ENCODE measurements at places on chromosomes 4 and X.

DNA sequence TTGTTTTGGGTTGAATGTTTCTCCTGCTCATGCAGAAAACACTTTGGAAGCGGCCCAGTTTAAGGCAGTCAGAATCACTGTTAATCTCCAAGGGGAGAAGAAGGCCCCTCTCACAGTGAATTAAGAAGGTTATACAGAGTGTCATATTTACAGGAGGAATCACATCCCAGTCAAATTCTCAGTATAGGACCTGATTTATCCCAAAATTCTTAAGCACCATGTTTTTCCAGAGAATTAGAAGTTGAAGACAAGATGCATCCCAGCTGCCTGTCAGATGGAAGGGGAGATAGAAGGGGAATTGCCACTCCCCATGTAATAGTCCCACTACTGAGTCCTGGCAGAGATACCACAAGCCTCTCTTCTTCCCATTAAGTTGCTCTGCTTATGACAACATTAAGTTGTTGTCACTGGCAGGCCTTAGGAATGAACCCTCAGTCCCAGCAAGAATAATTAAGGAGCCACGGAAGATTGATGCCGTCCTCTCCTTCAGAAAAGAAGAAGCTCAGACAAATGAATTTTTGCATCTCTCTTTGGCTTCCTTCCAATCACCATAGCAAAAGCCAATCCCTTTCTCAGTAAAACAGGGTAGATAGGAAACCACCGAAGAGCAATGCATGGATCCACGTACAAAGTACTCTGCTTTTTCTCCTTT, 138.4 kb downstream of the LDB2 start:
- DNase-seq, result no peak

DNA sequence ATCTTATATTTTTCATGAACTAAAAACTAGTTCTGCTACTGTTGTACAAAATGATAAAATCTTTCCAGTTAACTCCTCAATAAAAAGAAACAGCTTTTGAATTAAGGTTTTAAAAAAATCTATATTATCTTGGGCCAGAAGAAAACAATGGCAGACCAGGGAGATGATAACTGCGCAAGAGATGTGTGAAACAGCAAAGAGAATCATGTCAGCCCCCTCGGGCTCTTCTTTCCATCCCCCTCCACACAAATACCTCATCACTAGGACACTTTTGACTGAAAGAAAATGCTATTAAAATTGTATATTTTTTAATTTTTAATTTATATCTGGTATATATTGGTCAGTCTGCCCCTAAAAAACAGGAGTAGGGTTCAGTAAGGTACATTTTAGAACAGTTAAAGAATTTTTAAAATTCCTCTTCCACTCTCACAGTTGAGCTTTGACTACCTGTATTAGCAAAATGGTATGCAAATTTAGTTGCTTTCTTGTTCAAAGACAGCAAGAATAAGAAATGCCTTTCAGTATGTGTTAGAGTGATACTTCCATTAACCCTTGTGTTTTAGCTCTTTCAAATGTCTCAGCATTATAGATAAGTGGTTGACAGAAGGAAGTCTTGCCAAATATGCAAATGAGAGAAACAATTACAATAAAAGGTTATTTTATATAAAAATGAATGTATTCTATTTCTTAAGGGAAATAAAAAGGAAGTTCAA, 36.4 kb upstream of the LCORL start:
- no peak for DNase-seq

- DNase-seq, result no peak
Observed at GRCh38 chrX:17009856-17010625, 63.6 kb downstream of the REPS2 start.

DNA sequence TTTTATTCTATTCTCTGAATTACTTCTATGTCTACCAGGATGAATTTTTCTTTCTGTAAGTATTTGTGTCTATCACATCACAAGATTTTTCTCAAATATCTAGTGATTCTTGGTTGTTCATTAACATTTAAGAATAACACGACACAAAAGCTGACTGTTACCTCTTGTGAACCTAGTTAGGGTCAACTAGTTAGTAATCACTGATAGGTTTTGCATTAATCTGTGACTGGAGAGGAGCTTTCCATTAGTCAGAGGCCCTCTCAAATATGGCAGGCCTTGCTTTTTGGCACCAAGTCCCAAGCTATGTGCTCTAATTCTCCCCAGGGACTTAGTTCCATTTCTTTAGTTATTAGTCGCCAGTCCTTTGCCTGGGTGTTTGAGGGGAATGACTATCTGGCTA, 259.2 kb downstream of the CFAP299 start:
- no peak for DNase-seq

GRCh38 chr4:80266253-80266901, at the start of gene FGF5:
FGF5 (plus strand) TSS chr4:80266664; CDS start chr4:80266825, 161 bp downstream.
- peak; percentile 55 for DNase-seq

- no peak for DNase-seq
Observed at GRCh38 chr4:156362581-156362980, 408.9 kb upstream of the CTSO start.

GRCh38 chr4:69748173-69748572, 12.2 kb downstream of the SULT1B1 start:
- no peak for DNase-seq

DNA sequence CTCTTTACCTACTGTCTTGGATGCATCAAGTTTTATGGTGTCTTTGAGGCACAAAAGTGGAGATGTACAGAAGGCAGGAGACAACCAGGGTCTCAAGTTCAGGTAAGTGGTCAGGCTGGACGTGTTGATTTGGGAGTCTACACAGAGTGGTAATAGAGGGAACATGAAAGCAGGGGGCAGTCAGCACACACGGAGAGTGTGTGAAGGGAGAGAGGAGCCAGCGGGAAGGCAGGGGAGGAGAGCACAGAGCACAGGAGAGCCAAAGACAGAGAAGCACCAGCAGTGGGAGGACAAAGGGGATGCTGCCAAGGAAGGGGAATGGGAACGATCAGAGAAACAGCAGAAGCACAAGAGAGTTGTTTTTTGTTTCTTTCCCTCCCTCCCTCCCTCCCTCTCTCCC, 32.9 kb downstream of the TMEM150C start:
- no peak for DNase-seq

- DNase-seq, result no peak
Observed at GRCh38 chrX:30309139-30309571, at the start of gene NR0B1. NR0B1 (minus strand) TSS chrX:30309390; CDS start chrX:30309363, 27 bp downstream.

- DNase-seq, result no peak
Observed at GRCh38 chrX:104972737-104973136, 247.8 kb downstream of the TEX13A start.

DNA sequence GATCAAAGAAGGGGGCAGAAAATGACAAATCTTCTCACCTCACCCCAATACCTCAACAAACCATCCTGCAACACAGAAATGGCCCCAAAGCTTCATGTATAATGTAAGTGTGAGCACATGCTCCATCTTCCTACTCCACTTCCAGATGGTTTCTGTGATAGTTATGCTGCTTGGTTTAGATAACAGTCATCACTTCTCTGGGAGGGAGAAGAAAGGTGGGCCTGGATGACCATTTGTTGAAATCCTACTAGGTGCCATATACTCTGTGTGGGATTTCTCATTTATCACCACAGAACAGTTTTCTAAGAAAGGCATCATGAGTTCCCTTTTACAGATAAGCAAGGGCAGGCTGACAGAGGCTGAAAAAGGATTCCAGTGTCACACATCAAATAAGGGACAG, 31.3 kb upstream of the NXF3 start:
- no peak for DNase-seq

GRCh38 chr4:94595880-94596483, 144.2 kb downstream of the PDLIM5 start:
- no peak for DNase-seq

GRCh38 chr4:11732155-11732554, 303.5 kb upstream of the HS3ST1 start:
- DNase-seq, result peak; percentile 42

DNA sequence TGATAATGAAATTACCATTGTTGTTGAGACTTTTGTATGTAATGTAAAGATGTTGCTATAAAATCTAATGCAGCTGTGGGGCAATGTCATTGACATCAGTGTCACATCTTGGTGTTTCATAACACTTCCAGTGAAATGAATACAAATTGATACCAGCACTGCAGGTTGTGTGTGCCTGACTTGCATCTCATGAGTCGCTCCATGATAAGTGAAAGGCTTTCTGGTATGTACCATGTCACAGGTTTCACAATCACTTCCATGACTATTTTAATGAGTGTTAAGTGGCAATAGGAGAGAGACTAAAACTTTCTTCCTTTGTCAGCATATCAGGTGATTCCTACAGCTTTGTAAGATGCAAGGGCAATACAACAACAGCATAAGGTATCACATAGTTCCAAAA, 94.4 kb downstream of the ABCB7 start:
- no peak for DNase-seq

GRCh38 chrX:155886409-155886808, 5.3 kb downstream of the VAMP7 start:
- no peak for DNase-seq

GRCh38 chr4:105896984-105897775, 1.9 kb downstream of the NPNT start:
- DNase-seq, result no peak

DNA sequence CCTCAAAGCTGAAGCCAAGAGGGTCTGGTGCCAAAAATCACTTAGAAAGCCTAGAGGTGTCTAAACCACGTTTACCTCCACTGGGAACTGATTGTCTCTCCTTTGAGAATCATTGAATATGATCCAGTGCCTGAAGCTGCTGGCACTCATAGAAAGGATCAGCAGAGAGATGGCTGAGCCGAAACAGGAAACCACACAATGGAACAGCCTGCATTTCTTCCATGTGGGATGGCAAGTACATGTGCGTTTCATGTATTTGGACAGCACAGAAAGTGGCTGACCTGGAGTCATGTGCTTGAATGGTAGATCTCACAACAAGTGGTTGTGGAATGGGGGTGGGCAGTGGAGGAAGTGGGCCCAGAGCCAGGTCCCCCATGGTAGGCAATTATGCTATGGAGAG, 533.7 kb downstream of the INPP4B start:
- no peak for DNase-seq

DNA sequence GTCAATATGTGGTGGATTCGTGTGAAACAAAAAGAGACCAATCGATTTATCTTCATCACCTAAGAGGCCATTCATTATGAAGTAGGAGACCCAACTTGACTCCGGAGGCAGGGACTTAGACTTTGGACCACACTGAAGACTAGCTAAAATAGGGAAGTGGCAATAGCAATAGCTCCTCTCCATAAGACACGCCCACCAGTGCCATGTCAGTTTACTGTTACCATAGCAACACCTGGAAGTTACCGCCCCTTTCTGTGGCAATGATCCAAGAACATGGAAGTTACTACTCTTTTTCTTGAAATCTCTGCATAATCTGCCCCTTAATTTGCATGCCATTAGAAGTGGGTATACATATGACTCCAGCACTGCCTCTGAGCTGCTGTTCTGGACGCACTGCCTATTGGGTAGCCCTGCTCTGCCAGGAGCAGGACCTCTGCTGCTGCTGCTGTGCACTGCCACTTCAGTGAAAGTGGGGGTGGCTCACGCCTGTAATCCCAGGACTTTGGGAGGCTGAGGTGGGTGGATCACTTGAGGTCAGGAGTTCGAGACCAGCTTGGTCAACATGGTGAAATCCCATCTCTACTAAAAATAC, 163.2 kb downstream of the PRKX start:
- peak; percentile 64 for DNase-seq

DNA sequence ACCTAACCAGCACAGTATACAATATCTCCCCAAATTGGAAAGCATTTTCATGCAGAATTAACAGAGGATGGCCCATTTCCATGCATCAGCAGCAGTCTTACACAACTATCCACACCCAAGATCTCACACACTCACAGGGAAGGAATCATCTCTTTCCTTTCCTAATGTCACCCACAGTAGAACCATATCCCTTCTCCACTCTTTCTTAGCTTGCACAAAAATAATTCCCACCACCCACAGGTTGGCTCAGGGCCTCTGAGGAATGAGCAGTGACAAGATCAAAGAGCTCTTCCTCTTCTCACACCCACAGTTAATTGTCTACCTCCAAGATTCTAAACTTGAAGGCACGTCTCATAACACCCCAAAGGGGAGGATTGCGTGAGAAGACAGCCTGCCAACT, 217.7 kb upstream of the VEGFC start:
- DNase-seq, result no peak

DNA sequence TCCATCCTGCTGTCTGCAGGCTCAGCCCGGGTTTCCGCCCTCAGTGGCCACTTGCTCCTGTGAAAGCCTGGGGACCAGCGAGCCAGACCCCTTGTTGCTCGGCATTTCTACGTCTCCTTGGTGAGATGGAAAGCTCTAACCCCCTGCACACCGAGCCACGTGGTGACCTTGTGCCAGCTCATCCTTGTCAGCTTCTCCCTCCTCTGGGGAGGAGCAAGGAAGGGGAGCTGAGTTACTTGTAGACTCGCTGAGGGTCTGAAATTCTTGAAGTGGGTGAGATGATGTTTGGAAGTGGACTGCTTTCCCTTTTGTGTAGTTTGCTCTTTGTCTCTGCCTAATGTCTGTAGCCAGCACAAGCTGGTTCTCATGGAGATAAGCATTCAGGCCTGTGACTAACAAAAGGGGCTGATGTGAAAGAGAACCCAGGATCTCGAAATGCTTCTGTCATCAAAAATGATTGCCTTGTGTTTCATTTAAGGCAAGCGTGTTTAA, 29.3 kb downstream of the RGS12 start:
- no peak for DNase-seq

DNA sequence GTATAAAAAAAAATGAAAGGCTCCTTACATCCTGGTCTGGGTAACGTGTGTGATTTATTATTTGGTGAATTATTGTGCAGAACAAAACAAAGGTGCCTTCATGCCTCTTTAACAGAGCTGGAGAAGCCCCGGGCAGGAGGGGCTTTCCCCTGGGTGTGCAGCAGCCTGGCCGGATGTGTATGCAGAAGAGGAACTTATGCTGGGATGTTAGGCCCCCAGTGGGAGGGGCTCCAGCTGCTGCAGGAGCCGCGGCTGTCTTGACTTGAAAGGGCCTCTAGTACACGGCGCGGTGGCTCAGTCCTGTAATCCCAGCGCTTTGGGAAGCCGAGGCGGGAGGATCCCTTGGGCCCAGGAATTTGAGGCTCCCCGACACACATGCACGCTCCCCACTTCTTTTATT, 16.0 kb downstream of the CCNQ start:
- no peak for DNase-seq

- no peak for DNase-seq
Observed at GRCh38 chr4:20831746-20832145, 131.5 kb downstream of the PACRGL start.

DNA sequence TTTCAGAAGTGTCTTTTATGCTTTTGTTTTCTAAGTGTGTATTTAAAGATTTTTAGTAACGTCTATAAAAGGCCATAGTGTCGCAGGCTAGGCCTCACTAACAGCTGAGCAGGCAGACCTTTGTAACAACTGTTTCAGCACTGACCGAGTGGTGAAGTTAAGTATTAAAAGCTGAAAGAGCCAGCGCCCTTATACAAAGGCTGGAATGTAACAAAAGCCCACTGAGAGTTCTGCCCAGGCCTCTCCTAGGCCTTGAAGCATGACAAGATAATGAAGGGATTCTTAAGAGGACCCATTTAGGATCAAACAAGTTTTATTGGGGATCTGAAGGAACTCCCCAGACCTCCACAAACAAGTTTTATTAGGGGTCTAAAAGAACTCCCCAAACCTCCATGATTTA, 722.5 kb upstream of the PRKX start:
- DNase-seq, result no peak

GRCh38 chrX:80578517-80579105, 158.4 kb downstream of the TENT5D start:
- DNase-seq, result no peak

Measured in Calu3 (cell line).